Head of caudate nucleus (tissue), 42 donors: ENCODE measurements at places on chromosomes 2 and 18.

DNA sequence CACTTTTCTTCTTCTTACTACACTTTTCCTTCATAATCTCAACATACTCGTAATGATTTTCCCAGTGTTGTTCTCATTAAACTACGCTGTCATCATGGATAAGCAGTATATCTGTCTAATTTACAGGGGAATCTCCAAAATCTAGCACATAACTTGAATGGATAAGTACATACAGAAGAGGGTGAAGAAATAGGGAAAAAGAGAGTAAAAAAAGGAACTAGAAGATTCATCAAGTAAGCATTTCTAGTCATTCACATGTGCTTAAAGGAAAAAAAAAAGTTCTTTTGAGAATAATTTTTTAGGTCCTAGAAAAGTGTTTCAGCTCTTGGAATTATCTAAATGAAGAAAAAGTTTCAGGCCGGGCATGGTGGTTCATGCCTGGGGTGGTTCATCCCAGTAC is 51.6 kb downstream of the SRBD1 start:
- DNase-seq: no peak

DNA sequence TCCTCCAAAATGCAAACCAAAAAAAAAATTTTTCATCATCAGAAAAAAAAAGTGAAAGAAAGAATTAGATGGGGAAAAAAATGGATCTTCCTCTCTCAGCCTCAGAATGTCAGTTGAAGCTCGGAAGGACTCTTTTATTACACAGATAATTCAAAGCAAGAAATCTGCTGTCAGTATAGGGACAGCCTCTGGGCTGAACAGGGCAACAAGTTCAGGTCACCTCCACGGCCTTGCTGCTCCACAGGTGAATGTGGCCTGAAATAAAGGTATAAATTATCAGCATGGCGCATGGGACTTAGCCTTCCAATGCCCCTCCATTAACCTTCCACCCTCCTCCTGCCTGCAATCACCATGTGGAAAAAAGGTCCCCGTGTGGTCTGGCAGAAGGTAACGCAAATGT is 316.8 kb upstream of the POU3F3 start:
- DNase-seq: no peak

DNA sequence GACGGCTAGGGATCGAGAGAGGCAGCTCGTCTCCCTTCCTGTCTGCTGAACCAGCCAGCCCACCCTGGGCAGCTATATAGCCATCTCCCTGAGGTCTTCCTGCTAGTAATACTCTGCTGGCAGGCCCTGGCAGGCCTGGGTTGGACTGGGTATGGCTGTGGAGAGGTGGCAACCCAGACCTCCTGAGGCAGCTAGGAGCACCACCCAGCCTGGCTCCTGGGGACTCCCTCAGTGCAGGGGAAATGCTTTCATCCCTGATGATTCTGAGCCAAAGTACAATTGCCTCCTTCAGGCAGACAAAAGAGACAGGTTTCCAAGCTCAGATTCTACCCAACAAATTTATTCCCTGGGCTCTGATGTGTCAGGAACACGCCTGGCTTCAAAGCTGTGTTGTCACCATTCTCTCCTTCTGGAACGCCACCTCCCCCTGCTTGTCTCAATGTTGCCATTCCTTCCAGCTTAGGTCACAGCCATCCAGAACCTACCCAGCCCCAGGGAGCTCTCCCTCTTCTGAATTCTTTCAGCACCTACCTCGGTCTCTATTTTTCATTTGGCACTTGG is 4.7 kb upstream of the DNAJB2 start:
- DNase-seq: no peak

DNA sequence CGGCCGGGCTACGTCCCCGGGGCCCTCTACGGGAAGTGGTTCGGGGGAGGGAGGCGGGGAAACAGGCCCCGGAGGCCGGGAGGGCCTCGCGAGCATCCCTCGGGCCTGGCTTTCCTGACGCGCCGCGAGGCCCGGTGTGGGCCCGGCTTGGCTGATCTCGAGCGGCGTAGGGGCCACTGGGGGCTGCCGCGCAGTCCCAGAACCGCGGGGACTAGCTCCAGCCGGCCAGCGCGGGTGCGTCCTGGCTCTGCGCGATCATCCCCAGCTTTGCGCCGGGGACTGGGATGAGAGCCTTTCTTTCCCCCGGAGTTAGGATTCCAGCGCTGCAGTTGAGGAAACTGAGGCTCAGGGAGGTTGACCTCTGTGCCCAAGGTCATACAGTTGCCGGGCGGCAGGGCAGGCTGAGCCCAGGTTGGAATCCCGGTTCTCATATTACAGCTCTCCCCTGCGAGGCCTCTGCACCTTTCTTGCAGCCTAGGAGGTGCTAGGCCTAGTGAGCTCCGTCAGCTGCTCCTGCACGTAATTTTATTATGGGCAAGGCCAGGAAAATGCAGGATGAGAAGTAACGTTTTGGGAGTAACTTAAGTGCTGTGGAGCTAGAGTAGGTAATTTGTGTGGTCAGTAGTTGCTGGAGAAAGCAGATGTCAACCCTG is 501 bp downstream of the LPIN1 start:
- DNase-seq: peak; percentile 64

DNA sequence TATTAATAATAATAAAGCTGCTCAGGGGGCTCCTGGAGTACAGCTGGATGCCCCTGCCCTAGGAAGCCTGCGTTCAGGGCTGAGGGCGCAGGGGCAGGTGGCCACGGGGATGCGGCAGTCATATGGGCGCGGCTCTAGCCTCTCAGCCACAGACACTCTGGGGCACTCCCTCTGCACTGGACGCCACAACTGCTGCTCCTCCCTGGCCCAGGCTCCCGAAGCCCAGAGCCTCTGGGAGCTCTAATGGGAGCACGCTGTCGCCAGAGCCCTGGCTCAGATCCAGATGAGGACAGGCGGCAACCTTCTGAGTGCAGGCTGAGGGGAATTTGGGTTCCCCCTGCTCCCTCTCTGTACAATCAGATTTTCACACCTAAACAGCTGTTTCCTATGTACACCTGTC is 93.6 kb downstream of the MTCL1 start:
- DNase-seq: no peak

- DNase-seq: no peak
Measured at GRCh38 chr2:101223814-101224231, 28.9 kb upstream of the CNOT11 start.

DNA sequence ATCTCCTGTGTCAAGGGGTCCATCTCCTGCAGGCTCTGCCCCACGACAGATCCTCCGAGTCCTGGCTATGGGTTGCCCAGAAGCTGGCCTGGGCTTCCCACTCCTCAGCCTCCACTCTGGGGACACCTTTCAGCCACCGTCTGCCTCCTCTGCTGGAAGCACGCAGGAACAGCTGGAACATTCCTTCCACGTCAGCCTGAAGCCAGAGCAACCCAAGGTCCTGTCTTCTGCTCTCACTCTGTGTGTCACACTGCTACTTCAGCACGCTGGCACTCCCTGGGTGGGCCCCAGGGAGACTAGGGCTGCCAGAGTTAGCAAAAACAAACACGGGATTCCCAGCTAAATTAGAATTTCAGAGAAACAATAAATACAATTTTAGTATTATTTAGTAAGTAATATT is 148.8 kb downstream of the HRH4 start:
- DNase-seq: no peak

GRCh38 chr2:23460993-23461392 is 76.0 kb downstream of the KLHL29 start:
- DNase-seq: no peak

DNA sequence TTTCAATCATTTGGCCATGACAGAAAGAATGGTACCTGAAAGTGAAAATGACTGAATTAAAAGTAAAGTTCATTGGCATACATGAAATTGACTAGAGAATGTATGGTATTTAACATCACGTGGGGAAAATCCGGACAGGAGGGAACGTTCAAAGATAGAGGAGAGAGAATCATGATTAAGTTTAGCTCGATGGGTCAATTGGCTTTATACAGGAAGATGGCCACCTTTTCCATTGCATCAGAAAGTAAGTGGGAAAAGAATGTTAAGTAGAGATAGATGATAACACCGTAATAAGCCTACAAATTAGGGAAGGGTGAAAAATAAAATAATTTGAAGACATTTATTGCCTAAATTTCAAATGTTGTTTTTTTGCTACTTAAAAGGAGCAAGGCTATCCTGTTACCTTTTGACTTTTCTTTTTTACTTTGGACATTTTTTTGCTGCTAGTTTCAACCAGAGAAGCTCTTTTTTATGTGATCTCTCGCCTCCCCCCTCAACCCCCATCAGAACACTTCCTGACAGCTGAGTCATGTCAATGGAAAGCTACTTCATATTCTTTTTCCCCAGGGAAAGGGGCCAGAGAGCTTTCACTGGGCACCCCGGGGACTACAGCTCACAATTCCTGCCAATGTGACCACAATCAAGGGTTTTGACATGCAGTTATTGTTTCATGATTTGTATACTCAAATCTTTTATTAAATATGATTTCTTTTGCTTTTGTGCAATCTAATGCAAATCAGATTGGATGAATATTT is 767 bp upstream of the CCDC102B start:
- no peak for DNase-seq

- DNase-seq: no peak
Measured at GRCh38 chr2:29016504-29016903, 35.4 kb downstream of the TOGARAM2 start.

DNA sequence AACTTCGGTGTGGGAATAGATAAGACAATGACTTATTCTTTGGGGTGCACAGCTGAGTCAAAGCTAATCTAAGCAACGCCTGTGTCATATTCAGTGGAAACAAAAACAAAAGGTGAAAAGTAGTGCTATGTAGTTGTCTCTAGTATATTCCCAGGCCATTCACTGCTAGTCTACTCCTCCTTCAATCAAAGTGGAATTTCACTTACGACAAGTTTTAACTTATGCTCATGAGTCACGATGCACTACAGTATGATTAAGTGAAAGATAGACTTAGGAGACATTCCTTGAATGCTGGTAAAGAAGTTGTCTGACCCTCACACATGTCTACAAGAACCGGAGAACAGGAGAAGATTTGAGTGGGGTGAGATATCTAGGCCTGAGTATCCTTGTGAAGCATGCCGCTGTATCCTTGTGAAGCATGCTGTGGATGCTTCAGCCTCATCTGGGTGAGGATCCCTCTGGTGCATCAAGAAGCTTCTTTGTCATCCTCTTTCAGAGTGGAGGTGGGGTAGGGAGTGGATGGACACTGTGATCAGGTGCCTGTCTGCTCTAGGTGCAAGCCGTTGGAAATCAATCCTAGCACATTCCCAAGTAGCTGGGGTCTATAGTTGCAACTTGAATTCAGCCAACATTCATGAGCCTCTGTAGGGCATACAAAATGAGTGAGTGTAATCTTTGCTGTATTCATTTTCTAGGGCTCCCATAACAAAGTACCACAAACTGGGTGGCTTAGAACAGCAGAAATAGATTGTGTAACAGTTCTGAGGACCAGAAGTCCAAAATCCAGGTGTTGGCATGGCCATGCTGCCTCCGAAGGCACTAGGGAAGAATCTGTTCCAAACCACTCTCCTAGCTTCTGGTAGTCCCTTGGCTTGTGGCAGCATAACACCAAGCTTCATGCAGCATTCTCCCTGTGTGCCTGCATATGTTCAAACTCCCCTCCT is 173.5 kb upstream of the FN1 start:
- DNase-seq: no peak

DNA sequence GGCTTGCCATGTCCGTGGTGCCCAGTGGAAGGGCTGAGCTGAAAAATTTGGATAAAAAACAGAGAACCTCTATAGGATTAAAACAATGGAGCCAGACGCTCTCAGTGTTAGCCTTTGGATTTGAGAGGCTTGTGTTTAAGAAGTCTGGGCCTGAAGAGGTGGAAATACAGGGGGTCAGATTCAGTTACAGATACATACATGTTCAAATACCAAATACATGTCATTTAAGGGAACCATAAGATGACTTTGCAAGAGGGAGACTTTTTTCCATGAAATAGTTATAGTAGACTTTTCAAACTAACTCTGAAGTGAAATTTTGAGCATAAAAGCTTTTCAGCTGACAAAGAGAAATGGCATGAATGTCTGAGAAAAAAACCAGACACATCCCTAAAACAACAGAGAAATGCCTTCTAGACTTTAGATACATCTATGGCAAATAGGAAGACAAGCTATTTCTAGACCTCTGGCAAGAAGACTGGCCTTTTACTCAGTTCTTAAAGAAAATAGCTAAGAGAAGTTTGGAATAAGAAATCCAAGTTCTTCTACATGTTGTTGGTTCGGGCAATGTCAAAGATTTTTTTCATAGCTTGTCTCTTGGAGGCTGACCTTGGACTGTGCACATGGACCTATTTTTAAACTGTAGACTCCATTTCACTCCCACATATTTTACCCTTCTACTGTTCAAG is 112.9 kb downstream of the LTBP1 start:
- no peak for DNase-seq

- no peak for DNase-seq
Measured at GRCh38 chr2:171405546-171405945, 28.2 kb downstream of the METTL8 start.

GRCh38 chr2:70608373-70608772 is 54.7 kb upstream of the TGFA start:
- DNase-seq: no peak

GRCh38 chr2:241798081-241798630 is 10.8 kb upstream of the NEU4 start:
- no peak for DNase-seq

DNA sequence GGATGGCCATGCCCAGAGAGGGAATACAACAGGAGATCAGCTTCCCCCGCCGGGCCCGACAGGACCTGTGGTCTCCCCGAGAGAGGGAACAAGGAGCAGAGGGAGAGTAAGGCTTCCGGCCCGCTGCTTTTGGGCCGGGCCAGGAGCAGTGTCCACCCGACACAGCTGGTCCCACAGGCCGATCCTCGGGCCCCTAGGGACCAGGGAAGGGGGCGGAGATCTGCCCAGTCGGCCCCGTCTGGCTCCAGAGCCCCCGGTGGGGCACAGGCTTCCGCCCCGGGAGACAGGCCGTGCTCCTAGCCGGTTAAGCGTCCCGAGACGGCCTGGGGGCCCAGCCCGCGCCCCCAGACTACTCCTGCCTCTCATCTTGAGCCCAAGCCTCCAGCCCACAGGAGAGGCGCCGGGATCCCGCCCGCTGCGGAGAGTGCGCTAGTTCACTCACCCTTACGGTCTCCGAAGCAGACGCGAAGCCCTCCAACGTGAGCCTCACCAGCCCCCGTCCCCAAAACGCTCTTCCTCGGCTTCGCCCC is at the start of gene MCFD2:
MCFD2 (minus strand) TSS at position 526 of the 530 bp plus-strand sequence. CDS start 6,635 bp downstream, outside the sequence.
- no peak for DNase-seq

DNA sequence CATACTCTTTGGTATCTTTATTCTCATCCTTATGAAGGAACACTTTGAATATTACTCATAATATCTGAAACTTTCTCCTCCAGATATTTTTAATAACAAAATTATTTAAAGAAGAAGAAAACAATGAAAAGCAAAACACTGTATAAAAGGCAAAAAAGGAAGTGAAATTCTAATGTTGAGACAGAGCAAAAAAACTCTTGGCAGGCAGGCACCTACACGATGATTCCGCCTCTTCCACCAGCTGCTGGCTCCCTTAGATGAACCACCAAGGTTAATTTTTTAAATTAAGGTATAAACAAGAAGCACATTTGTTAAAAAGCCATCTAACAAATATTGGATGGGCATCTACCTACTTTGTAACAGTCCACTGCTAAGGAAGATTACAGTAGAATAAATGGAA is 434.7 kb downstream of the EPHA4 start:
- no peak for DNase-seq
